Activated naive CD8-positive, alpha-beta T cell treated with anti-CD3 and anti-CD28 coated beads, Interleukin-2, amount 50 U/mL, for 24 hours (primary cell): ENCODE measurements at places on chromosomes 4 and X.

GRCh38 chr4:71520850-71521249, 182.0 kb downstream of the SLC4A4 start:
- DNase-seq: no peak

GRCh38 chr4:101471201-101471600, 123.9 kb upstream of the PPP3CA start:
- DNase-seq: no peak

DNA sequence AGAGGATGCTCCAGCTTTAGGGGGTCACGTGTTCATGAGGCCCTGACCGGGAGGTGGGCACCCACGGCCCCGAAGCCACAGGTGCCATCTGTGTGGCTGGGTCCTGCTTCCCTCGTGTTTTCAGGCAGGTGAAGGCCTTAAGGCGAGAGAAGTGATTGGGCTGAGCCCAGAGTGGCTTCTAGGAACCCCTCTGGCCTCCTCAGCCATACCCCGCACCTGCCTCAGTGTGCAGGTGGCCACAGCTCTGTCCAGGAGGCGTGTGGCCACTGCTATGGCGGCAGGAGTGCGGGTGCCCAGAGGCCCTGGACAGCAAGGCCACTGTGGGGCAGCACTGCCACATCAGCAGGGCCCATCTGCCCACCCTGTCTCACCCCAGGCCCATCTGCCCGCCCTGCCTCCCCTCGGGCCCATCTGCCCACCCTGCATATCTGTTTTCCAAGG, 25.0 kb downstream of the NKX1-1 start:
- no peak for DNase-seq

- no peak for DNase-seq
Observed at GRCh38 chr4:88709989-88710388, 12.4 kb upstream of the NAP1L5 start.

GRCh38 chr4:160546201-160546600, 1443.3 kb downstream of the RAPGEF2 start:
- no peak for DNase-seq

GRCh38 chr4:167020410-167020809, 213.9 kb downstream of the SPOCK3 start:
- DNase-seq: no peak
